ENCODE measurements at places on chromosomes 5 and 9. TPM values are rescaled to one million over a fixed set of nuclear protein-coding genes. Genes with fewer than 3 reads are reported as not detected.
A peak's percentile ranks its signal among the peaks of the same experiment; 100 is the strongest.

Gene LRRC70
- total RNA-seq = 0.83 TPM

Gene ESM1
- total RNA-seq = 10.2 TPM

Gene FOXD4L3
- total RNA-seq = not detected

Gene IRX1
- not detected for total RNA-seq

Gene TLR4
- total RNA-seq = under 0.01 TPM

Gene CBY3
- 0.18 TPM for total RNA-seq

Gene ANAPC2
- 9.3 TPM for total RNA-seq

GRCh38 chr5:114447084-114447773 is 85.4 kb downstream of the KCNN2 start:
- peak; percentile 3 for DNase-seq

- DNase-seq = no peak
Observed at GRCh38 chr9:131811405-131811804, 71.5 kb upstream of the RAPGEF1 start.

- no peak for DNase-seq
Observed at GRCh38 chr5:44245935-44246334, 143.3 kb downstream of the FGF10 start.

DNA sequence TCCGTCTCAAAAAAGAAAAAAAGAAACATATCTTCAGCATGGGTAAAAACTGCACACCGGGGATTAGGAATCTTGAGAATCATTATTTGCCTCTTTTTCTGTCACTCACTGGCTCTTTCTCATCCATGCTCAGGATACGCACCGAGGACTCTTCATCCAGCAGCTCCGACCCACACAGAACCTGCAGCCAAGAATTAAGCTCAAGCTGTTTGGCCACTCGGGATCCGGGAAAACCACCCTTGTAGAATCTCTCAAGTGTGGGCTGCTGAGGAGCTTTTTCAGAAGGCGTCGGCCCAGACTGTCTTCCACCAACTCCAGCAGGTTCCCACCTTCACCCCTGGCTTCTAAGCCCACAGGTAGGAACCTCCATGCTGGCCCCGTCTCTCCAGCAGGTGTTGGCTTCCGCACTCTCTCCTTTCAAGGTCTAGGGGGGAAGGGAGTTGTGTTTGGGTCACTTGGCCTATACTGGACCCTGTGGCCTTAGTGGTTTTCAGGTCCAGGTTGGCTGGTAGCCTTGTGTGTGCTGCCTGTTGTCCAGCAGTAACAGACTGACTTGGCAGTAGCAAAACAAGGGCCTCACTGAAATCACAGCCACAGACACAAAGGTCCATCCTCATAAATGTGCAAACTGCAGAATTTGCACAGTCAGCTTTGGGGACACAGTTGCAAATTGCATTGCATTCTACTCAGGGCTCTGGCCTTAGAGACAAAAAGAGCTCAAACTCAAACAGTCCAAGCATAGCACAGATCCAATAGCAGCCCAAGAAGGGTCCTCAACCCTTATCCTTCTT is 44.5 kb upstream of the CTSL start:
- DNase-seq = no peak

GRCh38 chr5:103502662-103503061 is 59.9 kb downstream of the NUDT12 start:
- no peak for DNase-seq

GRCh38 chr9:124781967-124782660 is 5.2 kb downstream of the OLFML2A start:
- no peak for DNase-seq
